T-helper 2 cell treated with Interferon-gamma antibody and Interleukin-4, amounts not matched to agents 5 μg/mL and 100 μg/mL, for 36 hours (primary cell): ENCODE measurements at places on chromosomes 6 and 20.

GRCh38 chr6:2921520-2922115 lies 18.5 kb upstream of the SERPINB9 start:
- no peak for DNase-seq

DNA sequence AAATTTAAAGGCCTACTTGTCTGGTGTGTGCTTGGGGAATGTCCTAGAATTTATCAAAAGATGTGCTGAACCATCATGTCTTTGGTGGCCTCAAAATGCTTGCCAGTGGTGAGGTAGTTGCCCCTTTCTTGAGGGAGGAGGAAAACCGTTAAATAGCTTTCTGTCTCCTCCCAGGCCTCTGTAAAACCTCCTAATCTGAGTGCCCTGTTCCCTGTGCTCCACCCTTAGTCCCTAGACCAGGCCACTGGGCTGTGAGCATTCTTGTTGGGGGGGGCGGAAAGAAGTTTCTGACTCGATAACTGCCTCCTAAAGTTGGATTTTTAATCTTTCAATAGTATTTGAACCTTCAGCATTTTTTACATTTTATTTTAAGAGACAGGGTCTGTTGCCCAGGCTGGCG lies 23.1 kb downstream of the JARID2 start:
- no peak for DNase-seq

DNA sequence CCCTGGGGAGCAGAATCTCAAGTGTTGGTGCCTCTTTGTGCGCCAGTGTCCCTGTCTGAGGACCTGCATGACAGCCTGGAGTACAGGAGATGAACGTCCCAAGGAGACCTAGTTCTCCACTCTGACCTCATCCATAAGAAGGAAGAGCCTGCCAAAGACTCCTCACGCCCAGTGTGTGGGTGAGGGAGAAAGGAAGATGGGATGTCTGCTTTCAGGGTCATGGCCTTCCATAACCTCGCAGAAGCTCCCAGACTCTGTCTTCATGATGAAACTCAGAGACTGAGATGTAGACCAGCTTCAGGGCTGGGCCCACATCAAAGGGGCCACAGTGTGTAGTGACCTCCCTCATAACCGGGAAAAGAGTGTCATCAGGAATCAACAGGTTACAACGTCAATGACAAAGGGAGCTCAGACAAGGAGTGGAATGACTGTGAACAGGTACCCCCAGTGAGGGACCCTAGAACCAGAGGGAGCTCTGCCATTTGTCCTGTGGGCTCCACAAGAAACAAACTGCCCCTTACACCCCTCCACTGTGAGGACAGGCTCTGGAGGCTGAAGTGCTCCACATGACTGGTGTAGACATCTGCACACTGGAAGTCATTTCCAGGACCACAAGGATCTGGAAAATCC lies 8.1 kb downstream of the HLA-DQB1 start:
- no peak for DNase-seq

GRCh38 chr6:22155551-22155950 lies 141.3 kb downstream of the PRL start:
- DNase-seq: no peak

DNA sequence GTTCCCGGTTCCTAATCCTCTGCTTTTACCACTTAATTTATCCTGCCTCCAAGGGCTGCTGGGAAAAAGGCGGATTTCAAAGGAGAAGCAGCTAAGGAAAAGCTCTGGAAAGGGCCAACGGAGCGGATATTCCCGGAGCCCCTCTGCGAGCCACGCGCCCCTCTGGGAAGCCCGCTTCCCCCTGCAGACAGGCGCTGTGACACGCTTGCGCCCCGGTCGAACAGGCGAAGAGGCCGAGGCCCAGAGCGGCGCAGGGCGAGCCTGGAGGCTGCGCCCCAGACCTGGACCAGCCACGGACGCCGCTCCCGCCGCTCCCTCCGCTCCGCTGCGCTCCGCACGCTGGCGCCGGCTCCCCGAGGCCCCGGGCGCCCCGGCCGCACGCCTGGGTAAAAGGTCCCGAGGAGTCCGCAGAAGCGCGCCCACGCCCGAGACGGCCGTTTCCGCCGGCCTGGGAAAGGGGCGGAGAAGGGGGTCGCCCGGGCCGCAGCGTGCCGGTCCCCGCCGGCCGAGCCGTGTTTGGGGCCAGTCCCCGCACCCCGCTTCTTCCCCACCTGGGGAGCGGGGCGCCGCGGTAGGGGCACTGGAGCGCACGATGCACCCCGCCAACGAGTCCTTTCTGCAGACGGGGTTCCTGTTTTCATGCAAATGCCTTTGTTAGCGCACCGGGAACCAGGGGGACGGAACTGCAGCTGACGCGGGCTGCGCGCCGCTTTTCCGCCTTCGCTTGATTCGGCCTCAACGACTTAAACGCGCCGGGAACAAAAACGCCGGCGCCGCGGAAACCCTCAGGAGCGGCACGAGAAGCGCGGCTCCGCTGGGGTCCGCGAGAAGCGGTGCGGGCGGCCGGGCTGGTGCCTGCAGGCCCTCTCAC lies 91.9 kb upstream of the SIRPA start:
- DNase-seq: peak; percentile 13

- DNase-seq: no peak
Observed at GRCh38 chr20:19497064-19497463, 261.0 kb upstream of the RIN2 start.

DNA sequence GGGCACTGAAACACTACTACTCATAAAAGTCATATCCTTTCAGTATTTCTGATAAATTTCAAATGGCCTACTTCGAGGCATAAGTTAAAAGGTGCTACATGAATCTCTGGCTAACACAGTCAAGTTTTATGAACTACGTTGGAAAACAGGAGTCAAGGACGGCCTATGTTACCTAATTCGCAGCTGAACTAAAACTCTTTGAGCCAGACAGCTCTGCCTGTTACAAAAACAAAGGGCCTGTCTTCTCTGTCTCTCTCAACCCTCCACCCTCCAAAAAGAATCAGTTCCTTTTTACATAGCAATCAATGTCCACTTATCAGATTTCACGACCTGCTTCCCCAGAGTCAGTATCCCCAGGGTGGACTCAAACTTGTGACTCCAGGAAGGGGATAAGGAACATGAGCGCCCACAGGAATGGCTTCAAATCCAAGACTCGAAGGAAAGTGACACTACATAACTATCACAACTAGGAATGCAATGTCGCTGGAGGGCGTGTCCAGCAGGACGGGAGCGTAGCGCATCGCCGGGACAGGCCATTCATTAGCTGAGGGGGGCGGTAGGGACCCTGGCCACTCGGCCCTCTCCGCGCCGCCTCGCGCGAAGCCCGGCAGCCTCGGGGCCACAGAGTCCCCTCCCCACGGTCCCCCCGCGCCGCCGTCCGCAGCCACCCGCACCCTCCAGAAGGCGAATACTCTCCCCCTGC lies 591 bp downstream of the IBTK start:
- DNase-seq: no peak

DNA sequence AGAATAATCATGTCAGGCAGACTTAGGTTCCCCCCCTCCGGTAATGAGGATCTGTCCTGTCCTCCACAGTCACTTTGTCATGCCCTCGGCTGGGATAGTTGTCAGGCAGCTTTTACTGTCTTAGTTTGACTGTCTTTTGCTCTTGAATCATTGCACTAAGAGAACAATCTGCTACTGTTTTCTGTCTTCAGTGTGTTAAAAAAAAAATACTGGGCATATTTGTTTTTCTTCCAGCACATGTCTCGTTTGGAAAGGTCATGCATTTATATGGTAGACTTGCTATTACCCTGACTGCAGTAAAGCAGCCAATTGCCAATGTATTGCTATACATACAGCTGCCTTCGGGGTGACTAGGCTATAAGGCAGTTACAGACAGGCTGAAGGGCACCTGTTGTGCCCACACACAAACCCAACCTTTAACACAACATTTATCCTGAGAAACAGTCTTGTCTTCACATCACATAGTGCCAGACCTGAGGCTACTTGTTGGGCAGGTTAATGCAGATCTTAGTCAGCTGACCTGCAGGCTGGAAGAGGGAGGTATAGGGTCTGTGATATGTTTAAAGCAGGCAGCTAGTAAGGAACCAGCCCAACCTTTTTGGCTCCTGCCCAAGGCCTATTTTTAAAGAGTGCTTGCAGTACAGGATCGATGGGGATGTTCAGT lies 26.7 kb downstream of the ARFGEF3 start:
- DNase-seq: no peak

- no peak for DNase-seq
Observed at GRCh38 chr20:47701612-47702011, 83.7 kb downstream of the SULF2 start.

GRCh38 chr6:36625158-36625919 lies 31.2 kb downstream of the SRSF3 start:
- DNase-seq: no peak

- DNase-seq: no peak
Observed at GRCh38 chr6:105388392-105388791, 14.5 kb downstream of the PREP start.

GRCh38 chr20:31972471-31973021 lies 4.6 kb downstream of the XKR7 start:
- no peak for DNase-seq

- DNase-seq: no peak
Observed at GRCh38 chr20:57412347-57413029, 21.3 kb downstream of the RBM38 start.

DNA sequence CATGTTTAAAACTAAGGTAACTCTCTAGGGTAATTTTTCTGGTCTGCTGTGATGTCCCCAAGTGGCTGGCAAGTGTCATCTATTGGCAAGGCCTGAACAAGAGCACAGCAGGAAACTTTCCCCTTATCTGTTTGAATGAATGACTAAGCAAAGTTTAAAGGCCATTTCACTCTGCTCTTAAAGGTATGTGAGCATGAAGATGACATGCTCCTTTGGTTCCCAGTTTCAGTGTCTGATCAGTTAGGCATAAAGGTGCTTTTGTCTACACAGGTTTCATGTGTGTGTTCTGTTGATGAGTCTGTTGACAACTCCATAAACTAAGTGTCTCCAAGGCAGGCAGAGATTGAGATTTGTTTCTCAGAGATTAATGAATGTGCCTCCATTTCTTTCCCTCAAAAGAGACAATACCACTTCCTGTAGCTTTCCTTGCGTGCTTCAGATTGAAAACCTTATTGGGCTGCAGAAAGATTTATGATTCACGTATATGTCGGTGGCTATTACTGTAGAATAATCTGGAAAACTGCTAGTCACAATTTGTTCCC lies 83.9 kb downstream of the MAP3K7 start:
- no peak for DNase-seq

DNA sequence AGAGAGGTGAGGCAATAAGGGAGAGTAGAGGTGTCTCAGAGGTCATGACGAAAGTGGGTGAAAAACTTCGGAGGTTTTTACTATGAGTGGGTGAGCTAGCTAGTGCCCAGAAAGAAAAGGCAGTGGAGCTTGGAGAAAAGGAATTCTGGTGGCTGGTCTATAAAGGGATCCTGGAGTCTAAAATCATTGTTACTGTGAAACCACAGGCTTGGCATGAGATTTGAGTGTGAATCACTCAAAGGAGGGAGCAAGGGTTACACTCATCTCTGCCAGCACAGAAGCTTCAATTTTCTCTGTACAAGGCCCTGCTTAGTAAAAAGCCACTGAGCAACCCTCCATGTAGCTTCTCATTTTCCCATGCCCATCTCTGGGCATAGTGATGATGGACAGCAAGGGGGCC lies 47.5 kb downstream of the CD83 start:
- no peak for DNase-seq

DNA sequence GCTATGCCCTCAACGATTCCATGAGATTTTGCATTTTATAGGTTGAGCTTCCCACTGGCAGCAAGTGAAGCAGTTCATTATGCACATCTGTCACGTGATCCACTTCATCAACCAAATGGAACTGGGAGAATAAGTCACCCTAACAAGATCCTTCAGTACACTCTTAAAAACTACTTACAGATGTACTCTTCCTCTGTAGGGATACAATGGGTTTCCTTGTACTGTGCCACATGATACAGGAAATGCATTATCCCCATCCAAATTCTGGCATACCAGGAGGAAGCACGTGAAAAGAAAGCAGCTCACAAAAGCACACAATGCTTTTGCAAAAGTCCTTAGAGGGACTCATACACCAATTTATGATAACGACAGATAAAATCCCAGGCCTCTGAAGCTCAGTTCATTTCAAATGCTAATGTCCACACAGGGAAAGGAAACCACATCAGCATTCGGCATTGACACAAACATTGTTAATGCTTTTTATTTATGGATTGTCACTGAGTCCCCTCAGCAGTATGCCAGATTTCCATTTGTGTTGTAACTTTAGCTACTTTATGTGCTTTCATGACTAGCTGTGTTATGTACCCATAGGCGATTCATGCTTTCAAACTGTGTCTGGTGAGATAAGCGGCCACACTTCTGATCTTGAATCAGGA lies 58.1 kb upstream of the REV3L start:
- DNase-seq: no peak

GRCh38 chr6:169045486-169045885 lies 208.2 kb downstream of the THBS2 start:
- DNase-seq: no peak

DNA sequence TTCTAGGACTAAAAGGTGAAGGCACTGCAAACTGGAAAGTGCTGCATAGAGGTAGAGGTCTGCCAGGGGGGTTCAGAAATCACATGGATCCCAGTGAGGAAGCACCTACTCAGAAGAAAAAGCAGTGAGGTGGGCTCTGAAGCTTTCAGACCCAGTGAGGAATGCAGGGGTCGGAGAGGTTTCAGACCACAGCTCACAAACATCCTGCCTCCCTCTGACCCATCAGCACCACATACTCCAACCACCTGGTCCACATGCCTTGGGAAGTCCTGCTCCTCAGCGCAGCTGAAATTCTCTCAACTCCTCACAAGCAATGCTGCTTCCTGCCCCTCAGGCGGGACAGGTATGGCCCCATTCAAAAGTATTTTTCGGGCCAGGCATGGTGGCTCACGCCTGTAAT lies 20.2 kb downstream of the MRPL14 start:
- no peak for DNase-seq

DNA sequence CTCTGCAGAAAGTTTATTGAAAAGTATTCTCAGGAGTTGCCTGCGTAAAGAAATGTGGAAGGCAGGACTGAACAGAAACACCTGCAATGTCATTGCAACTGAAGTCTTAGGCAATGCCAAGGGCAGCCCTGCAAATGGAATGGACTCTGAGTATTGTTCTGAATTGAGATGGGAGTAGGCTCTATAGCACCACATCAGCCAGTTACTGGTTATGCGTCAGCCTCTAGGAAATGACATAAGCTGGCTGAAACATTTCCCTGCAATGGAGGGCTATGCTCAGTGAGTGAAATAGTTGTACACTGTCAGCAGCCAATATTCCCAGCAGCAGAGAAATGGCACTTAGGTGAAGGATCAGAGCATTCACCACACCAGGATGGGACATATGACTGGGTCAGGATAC lies 13.8 kb upstream of the GJE1 start:
- no peak for DNase-seq

- no peak for DNase-seq
Observed at GRCh38 chr6:75528423-75528822, 34.8 kb upstream of the FILIP1 start.

- DNase-seq: no peak
Observed at GRCh38 chr6:146974351-146974750, 229.9 kb upstream of the STXBP5 start.

- DNase-seq: no peak
Observed at GRCh38 chr20:33172781-33173180, 4.8 kb downstream of the BPIFA2 start.

- no peak for DNase-seq
Observed at GRCh38 chr6:8181951-8182845, 79.8 kb upstream of the EEF1E1 start.
